ENCODE measurements at places on chromosomes 3 and 15.

- no peak for DNase-seq
Observed at GRCh38 chr3:156383441-156384025, 171.4 kb downstream of the SSR3 start.

GRCh38 chr3:41346698-41347270 is 147.5 kb downstream of the CTNNB1 start:
- no peak for DNase-seq

GRCh38 chr3:156535798-156536197 is 19.1 kb downstream of the SSR3 start:
- DNase-seq: no peak

DNA sequence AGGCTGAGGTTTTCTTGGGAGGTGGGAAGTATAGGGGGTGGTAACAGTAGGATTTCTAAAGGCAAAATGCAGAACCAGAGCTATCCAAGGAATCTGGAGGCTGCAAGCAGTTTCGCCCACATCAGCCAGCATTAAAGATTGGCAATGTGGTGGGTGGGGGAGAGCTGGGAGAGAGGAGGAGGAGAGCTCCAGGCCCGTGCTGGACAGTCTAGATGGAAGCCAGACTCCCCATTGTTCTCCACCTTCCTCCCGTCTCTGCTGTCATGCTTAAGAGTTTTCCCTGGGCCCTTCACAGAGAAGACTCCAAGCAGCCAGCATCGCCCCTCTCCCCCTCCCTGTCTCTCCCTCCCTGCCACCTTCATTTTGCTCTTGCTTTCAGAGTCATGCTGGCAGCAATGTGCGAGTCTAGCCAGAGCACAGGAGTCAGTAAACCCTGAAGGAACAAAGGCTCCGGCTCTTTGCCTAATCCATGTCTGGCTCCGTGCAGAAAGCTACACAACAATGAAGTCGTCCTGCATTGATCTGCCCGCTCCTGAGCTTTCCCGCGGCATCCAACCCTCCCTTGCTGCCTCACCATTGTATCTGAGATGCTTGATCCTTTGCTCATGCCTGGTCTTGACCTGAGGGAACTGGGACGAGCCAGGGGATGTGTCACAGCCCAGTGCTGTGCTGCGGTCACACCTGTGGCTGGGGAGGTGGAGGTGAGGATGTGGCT is 282.9 kb downstream of the NTRK3 start:
- no peak for DNase-seq

GRCh38 chr3:114456742-114457141 is 162.9 kb downstream of the TIGIT start:
- DNase-seq: no peak

- no peak for DNase-seq
Observed at GRCh38 chr3:106083207-106083606, 214.4 kb upstream of the CBLB start.

GRCh38 chr3:166785876-166786275 is 594.2 kb downstream of the ZBBX start:
- DNase-seq: no peak

- DNase-seq: no peak
Observed at GRCh38 chr3:67349551-67350174, 304.7 kb downstream of the SUCLG2 start.

DNA sequence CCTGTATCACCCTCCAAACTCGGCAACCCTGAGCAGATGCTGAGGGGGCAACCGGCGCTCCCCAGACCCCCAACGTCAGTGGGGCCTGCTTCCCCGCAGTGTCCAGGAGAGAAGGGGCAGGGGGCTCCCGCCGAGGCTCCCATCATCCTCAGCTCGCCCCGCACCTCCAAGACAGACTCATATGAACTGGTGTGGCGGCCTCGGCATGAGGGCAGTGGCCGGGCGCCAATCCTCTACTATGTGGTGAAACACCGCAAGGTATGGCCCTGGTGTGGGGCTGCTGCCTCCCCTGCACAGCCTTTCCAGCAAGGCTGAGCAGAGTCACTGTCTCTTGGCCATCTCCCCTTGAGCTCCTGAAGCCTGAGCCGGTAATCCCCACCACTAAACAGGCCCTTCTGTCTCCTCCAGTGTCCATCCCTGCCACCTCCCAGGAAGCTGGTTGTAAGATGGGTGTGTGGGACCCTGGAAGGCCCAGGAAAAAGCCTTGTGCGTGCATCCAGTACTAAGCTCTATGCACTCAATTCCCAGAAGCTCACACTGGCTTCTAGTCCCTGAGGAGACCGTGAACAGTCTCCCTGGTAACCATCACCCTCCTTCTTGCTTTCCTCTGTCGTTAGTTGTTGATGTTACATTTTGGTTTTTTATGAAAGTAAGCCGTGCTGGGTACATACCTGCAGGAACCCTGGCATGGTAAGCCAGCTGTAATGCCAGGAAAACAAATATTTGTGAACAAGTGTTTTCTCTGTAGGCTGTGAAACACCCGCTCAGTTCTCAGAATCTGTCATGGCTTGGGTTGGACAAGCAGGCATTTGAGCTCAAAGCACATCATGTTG is 63.3 kb downstream of the BOC start:
- DNase-seq: no peak

GRCh38 chr3:181956122-181956521 is 244.4 kb downstream of the SOX2 start:
- DNase-seq: no peak

DNA sequence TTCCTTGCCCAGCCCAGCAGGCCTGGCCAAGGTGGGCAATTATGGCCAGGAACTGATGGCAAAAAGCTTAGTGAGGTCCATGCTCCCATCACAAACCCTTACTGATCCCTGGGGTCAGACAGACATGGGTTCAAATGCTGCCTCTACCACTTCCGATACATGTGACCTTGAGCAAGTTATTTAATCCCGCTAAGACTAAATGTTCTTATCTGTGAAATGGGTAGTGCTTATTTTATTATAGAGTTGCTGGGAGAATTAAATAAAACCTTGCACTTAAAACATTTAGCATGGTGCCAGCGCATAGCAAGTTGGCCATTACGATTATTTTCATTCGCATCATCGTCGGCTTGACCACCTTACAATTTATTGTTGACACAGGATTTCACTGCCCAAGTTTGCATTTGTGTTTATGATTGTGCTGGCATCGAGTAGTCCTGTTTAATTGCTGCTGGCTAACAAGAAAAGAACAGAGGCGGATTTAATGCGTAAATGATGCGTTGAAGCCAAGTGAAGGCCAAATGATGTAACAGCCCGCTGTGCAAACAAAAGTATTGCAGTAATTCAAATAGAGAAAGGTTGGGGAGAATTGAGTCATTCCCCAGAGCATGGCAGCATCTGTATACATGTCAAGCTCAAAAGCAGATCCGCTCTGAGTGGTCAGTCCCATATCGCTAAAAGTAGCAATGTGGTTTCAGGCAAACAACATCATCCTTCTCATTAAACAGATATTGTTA is 7.3 kb upstream of the FURIN start:
- no peak for DNase-seq

- peak; percentile 76 for DNase-seq
Observed at GRCh38 chr3:15015456-15015855, 49.7 kb downstream of the MRPS25 start.

GRCh38 chr15:100835636-100836035 is 44.0 kb upstream of the ALDH1A3 start:
- no peak for DNase-seq

- no peak for DNase-seq
Observed at GRCh38 chr3:112751061-112751460, 95.6 kb downstream of the CD200R1L start.

DNA sequence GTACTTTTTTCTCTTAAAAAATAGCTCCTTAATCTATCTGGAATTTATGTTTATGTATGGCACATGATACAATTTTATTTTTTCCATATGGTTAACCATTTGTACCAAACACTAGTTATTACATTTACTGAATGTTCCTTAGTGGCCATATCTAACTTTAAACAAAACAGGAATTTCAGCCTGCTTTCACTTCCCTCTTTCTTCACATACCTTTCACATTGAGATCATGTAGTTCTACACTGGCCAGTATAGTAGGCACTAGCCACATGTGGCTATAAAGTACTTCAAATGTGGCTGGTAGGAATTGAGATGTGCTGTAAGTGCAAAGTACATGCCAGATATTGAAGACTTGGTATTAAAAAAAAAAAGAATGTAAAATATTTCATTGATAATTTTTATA is 4.7 kb upstream of the RYK start:
- DNase-seq: no peak

DNA sequence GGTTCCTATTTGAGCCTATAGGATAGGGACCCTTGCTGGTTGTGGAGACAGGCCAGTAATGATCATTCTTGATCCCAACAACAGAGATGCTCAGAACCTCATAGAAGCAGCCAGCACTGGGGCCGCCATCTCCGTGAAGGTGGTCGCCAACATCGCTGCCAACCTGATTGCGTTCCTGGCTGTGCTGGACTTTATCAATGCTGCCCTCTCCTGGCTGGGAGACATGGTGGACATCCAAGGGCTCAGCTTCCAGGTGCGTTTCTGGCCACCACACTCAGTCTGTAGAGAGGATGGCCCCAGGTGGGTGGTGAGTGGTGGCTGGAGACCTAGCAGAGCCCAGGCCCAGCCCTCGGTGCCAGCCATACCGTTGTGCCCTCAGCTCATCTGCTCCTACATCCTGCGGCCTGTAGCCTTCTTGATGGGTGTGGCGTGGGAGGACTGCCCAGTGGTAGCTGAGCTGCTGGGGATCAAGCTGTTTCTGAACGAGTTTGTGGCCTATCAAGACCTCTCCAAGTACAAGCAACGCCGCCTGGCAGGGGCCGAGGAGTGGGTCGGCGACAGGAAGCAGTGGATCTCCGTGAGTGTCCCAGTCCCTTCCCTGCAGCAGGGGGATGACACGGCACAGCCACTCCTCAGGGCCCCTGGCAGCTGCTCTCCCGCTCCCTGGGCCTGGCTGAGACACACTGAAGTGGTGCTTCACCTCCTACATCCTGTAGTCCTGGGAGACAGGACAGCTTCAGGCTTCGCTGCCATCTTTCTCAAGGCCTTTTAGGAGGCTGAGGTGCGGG is 46.5 kb upstream of the PDE8A start:
- no peak for DNase-seq

DNA sequence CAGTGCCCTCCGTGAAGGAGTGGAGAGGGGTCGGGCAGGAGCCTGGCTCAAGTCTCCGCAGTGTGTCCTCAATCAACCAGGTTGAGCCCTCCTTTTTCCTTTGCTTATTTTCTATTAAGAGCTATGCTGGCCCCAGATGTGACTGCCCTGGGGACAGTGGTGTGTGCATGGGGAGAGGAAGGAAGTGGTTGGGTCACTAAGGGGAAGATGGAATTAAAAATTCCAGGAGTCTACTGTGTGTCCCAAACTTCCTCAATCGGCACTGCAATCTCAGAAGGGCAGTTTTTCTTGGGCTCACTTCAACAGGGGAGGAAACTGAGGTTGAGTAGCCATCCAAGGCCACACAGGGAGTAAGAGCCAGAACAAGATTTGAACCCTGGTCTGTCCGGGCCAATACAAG is 13.7 kb upstream of the GRIP2 start:
- no peak for DNase-seq

- no peak for DNase-seq
Observed at GRCh38 chr15:68612979-68613740, 34.4 kb downstream of the CORO2B start.

DNA sequence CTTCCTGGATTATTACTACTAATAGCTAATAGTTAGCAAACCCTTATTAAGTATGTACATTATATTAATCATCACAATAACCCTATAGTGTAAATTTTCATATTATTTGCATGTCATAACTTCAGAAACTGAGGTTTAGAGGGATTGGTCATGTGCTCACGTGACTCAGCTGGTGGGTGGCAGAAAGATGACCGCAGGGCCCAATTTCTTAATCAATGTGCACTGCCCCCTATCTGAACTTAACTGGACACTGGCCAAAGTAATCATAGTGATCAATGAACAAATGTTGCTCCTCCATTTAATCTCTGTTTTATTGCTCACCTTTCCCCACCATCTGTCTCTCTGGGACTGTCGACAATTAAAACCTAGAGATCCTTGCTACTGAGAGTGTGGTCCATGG is 52.2 kb downstream of the PLD1 start:
- no peak for DNase-seq

- no peak for DNase-seq
Observed at GRCh38 chr3:101940521-101941317, 91.4 kb downstream of the NFKBIZ start.

DNA sequence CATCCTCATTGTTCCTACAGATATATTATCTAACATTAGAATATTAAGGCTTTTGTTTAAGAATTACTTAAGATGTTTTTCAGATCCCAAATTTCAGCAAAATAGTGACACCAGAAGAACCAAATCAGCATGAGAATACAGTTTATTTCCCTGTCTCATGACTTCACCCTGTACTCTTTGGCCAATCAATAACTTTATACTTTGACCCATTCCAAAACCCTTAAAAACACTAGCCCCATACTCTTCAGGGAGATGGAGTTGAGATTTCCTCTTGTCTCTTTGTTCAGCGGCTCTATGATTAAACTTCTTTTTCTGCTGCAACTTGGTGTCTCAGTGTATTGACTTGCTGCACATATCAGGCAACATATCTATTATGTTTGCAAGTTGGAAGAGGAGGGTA is 207.7 kb downstream of the ZBBX start:
- DNase-seq: no peak

- peak; percentile 64 for DNase-seq
Observed at GRCh38 chr3:195147649-195148080, 123.3 kb downstream of the XXYLT1 start.

DNA sequence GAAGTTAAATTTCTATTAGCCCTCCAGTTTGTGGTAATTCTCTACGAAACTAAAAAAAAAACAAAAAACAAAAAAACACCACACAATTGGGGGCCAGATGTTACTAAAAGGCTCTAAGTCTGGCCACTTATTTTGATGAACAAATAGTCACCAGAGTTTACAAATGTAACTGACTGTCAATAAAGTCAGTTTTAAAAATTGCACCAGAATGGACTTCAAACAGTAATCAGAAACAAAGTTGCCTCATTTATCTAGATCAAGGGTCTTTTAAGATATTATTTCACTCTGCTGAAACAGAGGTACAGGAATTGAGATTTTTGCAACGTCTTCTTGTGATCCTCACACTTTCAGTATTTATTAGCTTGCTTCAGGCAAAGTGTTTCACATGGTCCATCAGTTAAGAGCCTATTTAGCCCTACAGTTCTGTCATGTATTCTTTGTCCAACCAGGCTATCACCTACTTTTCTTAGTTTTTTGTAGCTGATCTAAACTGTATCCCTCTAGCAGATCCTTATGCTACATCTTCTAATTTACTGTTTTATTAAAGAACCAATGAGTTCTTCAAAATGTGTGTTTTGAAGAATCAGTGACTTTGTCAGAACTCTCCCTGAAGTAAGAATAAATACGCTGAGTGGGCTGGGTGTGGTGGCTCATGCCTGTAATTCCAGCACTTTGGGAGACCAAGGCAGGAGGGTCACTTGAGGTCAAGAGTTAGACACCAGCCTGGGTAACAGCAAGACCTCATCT is 74.7 kb downstream of the ANKRD28 start:
- DNase-seq: no peak

DNA sequence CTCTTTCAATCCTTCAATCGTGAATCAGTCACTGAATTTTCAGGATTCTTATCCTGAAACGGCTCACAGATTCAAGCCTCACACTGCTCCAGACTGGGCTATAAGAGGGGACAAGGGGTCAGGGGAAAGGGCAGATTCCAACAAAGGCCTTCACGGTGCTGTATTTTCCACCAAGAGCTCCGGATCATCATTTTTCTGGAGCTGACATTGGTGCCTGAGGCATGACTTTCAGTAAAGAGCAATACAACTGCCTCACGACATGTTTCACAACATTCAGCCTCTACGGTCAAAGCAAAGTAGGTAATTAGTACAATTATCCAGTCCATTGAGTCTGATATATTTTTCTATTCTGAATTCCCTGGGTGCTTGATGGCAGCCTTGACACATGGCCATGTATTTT is 185.0 kb upstream of the PRICKLE2 start:
- no peak for DNase-seq

GRCh38 chr15:85289677-85290365 is 90.6 kb upstream of the AKAP13 start:
- no peak for DNase-seq
